ENCODE measurements at places on chromosomes 16 and 17. TPM values are rescaled to one million over a fixed set of nuclear protein-coding genes. Genes with fewer than 3 reads are reported as not detected.

Gene TAT
- total RNA-seq, result not detected

GRCh38 chr16:86221085-86221484 is 289.2 kb upstream of the FOXF1 start:
- H3K27ac ChIP-seq, result no peak overlapping the region
- H3K4me3 ChIP-seq, result no peak overlapping the region
- H3K27me3 ChIP-seq, result no peaks in the 10 kb centered on the region
- H3K36me3 ChIP-seq, result no peaks in the 10 kb centered on the region

GRCh38 chr17:71828182-71828596 is 292.6 kb upstream of the SOX9 start:
- no peak for DNase-seq
- no peaks in the 10 kb centered on the region for H3K36me3 ChIP-seq
- H3K27ac ChIP-seq, result no peak overlapping the region

DNA sequence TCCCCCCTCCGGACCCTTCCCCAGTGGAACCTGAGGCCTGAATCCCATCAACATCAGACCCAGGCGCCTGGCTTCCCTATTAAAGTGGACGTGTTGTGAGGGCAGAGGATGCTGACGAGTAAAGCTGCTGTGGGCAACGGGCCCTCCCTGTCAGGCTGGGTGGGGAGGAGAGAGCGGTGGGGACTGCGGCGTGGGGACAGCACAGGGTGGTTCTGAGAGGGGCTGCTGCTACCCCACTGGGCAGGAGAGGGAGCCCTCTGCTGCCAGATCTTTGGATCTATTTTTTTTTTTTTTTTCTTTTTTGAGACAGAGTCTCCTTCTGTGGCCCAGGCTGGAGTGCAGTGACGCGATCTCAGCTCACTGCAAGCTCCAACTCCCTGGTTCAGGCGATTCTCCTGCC is 5.9 kb downstream of the CA5A start:
- H3K4me1 ChIP-seq, result no peaks in the 10 kb centered on the region
- no peak overlapping the region for H3K4me3 ChIP-seq
- no peaks in the 10 kb centered on the region for H3K36me3 ChIP-seq
- peaks cover 17% of the 10 kb centered on the region for H3K27me3 ChIP-seq
- DNase-seq, result peak; percentile 37

Gene IFI35
- total RNA-seq, result 98.6 TPM

DNA sequence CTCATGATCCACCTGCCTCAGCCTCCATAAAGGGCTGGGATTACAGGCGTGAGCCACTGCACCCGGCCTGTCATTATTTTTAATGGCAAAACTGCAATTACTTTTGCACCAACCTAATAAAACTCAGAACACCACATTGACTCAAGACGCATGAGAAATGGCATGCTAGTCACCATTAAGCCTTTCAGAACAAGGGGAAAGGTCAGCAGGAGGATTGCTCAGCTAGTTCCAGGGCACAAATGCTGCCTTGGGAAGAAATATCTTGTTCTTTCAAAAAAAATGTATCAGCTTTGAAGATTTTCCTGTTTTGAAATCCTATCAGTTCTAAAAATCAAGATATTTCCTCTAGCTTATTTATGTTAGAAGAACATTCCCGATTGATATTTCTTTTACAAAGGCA is 32.4 kb upstream of the CDYL2 start:
- no peaks in the 10 kb centered on the region for H3K4me1 ChIP-seq
- H3K4me3 ChIP-seq, result no peak overlapping the region
- H3K36me3 ChIP-seq, result no peaks in the 10 kb centered on the region

Gene LPO
- not detected for total RNA-seq

Gene ZNF385C
- total RNA-seq, result 4.0 TPM
